ENCODE measurements at places on chromosomes 6 and 20. TPM values are rescaled to one million over a fixed set of nuclear protein-coding genes. Genes with fewer than 3 reads are reported as not detected.

GRCh38 chr20:17610566-17611289 lies 40.9 kb downstream of the DSTN start:
- H3K4me1 ChIP-seq: peaks cover 6% of the 10 kb centered on the region
- H3K36me3 ChIP-seq: no peaks in the 10 kb centered on the region
- DNase-seq: no peak
- no peak overlapping the region for H3K4me3 ChIP-seq
- no peaks in the 10 kb centered on the region for H3K27me3 ChIP-seq
- peak overlapping the region; percentile 1 for H3K27ac ChIP-seq

DNA sequence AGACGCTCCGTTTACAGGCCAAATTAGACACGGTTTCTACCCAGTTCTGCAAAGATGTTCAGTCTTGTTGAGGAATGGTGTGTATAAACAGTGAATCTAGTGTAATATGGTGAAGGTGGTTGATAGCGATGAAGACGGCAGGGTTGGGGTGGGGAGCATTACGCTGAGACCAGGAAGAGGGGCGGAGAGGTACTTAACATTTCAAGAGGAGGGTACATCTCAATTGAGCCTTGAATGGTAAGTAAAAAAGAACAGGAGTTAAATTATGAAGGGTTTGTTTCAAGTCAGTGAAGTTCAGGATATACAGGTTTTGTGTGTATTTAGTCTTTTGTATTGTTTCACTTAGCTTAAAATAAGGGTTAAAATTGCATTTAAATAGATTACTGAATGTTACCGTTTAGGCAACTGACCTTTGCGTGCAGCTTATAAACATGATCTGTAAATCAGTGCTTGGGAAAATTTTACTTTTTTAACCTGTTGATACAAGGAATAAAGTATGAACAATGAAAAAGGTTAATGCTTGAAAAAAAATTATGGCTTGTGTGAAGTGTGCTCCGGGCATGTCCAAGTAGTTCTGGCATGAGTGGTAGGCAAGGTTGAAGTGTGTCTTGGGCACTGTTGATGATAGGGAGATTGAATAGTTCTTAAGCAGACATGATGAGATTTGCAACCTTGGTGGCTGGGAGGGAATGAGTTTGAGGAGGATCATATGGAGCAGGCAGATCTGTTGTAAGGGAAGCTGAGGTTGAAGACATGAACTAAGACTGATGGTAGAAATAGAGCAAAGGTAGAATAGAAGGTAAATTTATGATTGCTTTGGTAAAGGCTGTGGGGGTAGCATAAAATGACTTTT lies 842 bp downstream of the POLR1C start:
- H3K27ac ChIP-seq: peak overlapping the region; percentile 94
- no peaks in the 10 kb centered on the region for H3K27me3 ChIP-seq
- H3K4me3 ChIP-seq: peak overlapping the region; percentile 94

GRCh38 chr20:59783641-59784010 lies 149.8 kb downstream of the SYCP2 start:
- no peak overlapping the region for H3K27ac ChIP-seq
- no peaks in the 10 kb centered on the region for H3K27me3 ChIP-seq
- H3K4me1 ChIP-seq: no peaks in the 10 kb centered on the region
- no peak overlapping the region for H3K4me3 ChIP-seq

- DNase-seq: no peak
- peak overlapping the region; percentile 58 for H3K4me3 ChIP-seq
- H3K4me1 ChIP-seq: peaks cover 28% of the 10 kb centered on the region
Measured at GRCh38 chr6:37101991-37102298, 68.0 kb upstream of the PIM1 start.

HMGCLL1 gene
- total RNA-seq: 0.32 TPM

STMND1 gene
- not detected for total RNA-seq

DZANK1 gene
- total RNA-seq: 0.25 TPM

SPATS1 gene
- total RNA-seq: not detected

NKX2-2 gene
- total RNA-seq: not detected
